ENCODE measurements at places on chromosomes 13 and 19. TPM values are rescaled to one million over a fixed set of nuclear protein-coding genes. Genes with fewer than 3 reads are reported as not detected.
A peak's percentile ranks its signal among the peaks of the same experiment; 100 is the strongest.

DNA sequence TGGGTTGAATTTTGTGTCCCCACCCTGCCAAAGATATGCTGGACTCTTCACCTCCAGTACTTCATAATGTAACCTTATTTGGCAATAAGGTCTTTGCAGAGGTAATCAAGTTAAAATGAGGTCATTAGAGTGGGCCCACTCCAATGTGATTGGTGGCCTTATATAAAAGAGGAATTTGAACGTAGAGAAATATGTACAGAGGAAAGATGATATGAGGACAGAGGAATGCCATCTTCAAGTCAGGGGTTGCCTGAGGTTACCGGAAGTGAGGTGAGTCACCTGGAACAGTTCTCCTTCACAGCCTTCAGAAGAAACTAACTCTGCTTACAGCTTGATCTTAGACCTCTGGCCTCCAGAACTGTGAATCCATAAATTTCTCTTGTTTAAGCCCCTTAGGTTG, 69.9 kb downstream of the GPC5 start:
- DNase-seq: no peak

RGL3 gene
- total RNA-seq: 0.18 TPM

- peak; percentile 43 for DNase-seq
Observed at GRCh38 chr19:13181747-13182388, 31.7 kb downstream of the IER2 start.

DNA sequence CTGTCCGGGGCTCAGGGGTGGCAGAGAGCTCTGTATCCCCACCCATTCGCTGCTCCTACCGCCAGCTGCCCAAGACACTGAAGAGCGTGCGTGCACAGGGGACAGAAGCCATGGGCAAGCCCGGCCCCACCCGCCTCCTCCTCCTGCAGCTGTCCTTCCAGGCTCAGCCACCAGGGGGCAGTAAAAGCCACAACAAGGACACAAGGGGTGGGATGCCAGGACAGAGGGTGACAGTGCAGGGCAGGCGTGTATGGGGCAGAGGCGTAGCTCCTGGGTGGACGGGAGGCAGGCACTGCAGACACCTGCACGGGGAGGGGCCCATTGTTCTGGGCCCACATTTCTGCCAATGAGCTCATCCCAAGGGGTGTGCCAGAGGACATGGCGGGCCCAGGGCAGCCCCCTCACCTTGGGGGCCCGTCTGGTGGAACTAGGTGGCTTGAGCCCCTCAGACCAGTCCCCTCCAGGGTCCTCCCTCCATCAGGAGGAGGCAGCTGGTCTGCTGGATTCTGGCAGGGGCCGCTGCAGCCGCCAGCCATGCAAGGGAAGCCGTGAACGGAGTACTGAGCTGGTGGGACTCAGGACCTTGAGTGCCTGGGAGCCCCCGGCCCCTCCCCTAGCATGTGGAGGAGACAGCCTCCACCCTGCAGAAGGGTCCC, 61.2 kb downstream of the MLLT1 start:
- DNase-seq: peak; percentile 92

- DNase-seq: no peak
Observed at GRCh38 chr13:25281193-25281934, 5.9 kb downstream of the MTMR6 start.

DNA sequence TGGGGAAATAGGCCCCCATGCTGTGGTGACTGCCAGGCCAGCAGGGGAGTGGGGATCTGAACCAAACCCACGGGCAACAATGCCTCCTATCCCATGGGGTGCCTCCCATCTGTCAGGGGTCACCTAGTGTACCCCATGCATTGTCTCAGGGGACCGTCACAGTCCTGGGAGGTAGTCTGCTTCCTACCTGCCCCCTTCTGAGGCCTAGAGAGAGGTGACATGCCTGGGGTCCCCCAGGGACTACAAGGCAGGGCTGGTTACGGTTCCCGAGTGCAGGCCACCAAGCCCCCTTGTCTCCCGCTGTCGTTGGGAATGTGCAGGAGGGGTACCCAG, 11.1 kb downstream of the NDUFB7 start:
- DNase-seq: no peak

GRCh38 chr13:91400063-91400399, 1.6 kb downstream of the GPC5 start:
- DNase-seq: no peak

DNA sequence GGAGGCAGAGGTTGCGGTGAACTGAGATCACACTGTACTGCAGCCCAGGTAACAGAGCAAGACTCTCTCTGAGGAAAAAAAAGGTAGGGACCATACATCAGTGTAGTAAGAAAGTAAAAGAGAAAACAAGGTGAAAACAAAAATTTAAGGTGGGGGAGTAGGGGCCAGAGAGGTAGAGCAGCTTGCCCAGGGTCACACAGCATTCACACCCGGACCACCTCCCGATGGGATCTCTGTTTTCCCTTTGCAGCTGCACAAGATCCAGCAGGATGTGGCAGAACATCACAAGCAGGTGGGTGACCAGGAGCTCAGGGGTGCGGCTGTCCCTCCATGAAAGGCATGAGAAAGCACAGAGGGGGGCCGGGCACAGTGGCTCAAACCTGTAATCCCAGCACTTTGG, 4.5 kb downstream of the TLE6 start:
- DNase-seq: no peak

DNA sequence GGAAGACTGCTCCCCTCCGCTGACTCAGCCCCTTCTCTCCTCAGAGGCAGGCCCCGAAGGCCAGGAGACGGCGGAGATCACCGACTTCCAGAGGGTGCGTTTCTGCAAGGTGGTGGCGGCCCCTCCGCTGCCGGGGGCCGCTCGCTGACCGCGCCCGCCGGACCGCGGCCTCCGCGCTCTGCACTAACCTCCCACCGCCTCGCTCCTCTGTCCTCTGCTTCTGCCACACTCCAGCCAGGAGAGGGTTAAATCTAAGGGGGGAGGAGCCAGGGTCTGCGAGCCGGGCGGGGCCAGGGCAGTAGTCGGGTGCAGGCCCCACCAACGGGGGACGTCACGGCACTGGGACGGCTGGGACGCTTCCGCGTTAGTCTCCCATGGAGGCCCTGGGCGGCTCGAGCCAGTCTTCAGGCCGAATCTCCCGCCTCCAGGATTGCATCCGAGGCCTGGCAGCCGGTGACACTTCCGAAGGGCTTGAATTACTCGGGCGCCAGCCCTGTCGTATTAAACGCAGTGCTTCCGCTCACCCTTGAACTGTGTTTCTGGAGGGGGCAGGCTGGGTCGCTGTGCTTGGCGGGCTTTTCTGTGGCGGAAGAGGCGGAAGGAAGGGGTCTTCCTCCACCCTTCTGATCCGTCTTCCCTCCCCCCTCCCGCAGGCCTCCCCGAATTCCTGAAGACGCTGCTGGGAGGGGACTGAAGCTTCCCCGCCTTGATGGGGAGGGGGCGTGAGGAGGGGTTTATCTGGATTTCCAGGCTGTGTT, 1.2 kb upstream of the INAFM1 start:
- peak; percentile 95 for DNase-seq

MBD3L3 gene
- not detected for total RNA-seq

GRCh38 chr19:40244579-40245317, 18.3 kb upstream of the CCNP start:
- no peak for DNase-seq

CGB3 gene
- total RNA-seq: not detected
